Activated gamma-delta T cell (primary cell): ENCODE measurements at places on chromosomes 12 and 14.

- DNase-seq, result no peak
These were observed 29.6 kb downstream of the CFAP251 start for GRCh38 chr12:121947981-121948380.

DNA sequence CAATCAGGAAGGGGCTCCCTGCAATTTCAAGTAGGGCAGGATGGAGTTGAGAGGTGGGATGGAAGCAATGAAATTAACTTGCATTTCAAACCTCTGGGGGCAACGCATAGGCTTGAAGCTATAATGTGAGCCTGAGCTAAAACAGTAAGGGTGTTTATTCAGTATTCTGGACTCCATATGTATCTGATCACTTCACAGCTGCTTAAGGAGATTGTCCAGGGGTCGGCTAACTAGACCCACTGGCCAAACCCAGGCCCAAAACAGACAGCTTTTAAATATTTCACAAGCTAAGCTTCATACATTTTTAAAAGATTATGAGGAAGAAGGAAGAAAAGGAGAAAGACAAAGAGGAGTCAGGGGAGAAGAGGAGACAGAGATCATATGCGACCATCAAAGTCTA is 6.8 kb upstream of the SERPINA3 start:
- no peak for DNase-seq

- DNase-seq, result no peak
These were observed 20.9 kb downstream of the FRS2 start for GRCh38 chr12:69490920-69491643.

GRCh38 chr12:101743724-101744472 is 4.6 kb upstream of the SYCP3 start:
- no peak for DNase-seq

- DNase-seq, result no peak
These were observed 2.6 kb downstream of the ITPK1 start for GRCh38 chr14:93112891-93113677.

DNA sequence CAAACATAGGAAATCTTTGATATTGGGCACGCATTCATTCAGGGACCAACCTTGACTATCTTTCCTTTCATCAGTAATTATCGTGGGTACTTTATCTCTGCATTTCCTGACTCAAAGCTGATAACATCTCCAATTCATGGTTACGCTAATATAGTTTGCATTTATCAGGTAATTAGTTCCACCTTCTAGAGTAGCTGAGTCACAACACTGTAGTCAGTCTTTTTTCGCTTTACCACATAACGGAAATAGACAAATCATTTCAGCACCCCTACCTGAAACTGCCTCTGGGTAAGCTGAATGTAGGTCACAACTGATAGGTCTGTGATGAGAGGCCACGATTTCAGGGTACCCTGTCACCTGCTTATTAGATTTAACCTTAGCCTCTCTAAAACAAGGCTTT is 36.7 kb upstream of the IL22 start:
- DNase-seq, result no peak

DNA sequence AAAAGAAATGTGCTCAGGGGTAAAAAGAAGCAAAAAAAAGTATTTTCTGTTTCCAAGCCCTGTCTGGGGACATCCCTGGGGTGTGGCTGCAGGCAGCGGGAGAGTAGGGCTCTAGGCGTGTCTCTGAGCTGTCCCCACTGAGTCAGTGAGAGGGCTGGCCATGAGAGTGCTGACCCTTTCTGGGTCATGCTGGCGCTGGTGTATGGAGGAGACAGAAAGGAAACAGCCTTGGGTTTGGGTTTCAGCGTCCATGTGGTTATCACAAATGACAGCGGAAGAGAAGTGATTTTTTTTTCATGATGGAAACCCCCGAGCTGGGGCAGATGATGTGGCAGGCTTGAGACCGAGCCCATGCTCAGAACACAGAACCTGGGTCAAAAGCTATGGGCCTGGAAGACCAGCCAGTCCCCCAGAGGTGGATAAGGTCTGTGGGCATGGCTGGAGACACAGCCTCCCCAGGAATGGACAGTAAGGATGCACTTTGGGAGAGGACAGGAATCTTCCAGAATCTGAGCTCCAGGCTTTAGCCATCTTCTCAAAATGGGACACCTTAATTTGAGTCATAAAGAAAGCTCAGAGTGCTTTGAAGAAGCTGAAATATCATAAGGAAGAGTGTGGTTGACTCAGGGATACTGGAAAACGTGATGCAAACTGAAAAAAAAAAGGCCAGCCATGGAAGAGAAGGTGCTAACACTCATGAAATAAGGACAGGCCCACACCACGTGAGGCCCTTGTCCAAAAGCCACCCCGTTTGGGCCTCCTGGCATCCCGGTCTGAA is 36.2 kb downstream of the SYNE3 start:
- DNase-seq, result no peak

GRCh38 chr12:8891976-8892375 is 22.3 kb upstream of the PHC1 start:
- DNase-seq, result no peak

- no peak for DNase-seq
These were observed 309.0 kb upstream of the AMIGO2 start for GRCh38 chr12:47388712-47389111.

GRCh38 chr12:44574586-44574985 is 301.5 kb downstream of the NELL2 start:
- DNase-seq, result no peak

- no peak for DNase-seq
These were observed 18.6 kb upstream of the KRT7 start for GRCh38 chr12:52214421-52214802.

DNA sequence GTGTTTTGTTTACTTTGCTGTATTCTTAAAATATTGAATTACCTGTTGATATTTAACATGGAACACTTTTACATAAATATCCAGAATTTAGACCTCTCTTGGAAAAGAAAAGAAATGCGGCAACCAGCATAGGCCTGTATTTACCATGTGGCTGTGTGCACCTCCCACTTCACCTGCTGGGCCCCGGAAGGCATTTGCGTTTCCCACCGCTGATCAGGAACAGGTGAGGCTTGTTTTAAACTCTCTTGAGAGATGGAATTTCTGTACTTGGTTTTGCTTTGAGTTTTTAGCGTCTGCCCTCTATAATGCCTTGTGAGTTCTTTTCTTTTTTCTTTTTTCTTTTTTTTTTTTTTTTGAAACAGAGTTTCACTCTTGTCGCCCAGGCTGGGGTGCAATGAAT is 124.2 kb downstream of the GLT1D1 start:
- DNase-seq, result no peak

- no peak for DNase-seq
These were observed 321.8 kb upstream of the E2F7 start for GRCh38 chr12:77387214-77387613.

DNA sequence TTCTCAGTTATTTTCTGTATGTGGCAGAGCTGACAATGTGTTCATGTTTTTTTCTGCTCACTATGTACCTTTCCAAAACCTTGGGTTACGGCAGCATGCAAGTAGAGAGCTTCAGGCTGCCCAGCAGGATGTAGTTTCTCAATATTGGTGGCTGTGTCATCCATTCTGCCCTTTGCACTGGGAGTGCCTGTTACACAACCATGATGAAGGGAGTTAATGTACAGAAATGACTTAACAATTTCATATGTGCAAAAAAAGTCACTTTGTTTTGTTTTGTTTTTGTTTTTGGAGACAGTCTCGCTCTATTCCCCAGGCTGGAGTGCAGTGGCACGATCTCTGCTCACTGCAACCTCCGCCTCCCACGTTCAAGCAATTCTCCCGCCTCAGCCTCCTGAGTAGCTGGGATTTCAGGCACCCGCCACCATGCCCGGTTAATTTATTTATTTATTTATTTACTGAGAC is 6.1 kb upstream of the CNIH1 start:
- no peak for DNase-seq

- no peak for DNase-seq
These were observed 15.8 kb downstream of the FOXA1 start for GRCh38 chr14:37579274-37579673.

DNA sequence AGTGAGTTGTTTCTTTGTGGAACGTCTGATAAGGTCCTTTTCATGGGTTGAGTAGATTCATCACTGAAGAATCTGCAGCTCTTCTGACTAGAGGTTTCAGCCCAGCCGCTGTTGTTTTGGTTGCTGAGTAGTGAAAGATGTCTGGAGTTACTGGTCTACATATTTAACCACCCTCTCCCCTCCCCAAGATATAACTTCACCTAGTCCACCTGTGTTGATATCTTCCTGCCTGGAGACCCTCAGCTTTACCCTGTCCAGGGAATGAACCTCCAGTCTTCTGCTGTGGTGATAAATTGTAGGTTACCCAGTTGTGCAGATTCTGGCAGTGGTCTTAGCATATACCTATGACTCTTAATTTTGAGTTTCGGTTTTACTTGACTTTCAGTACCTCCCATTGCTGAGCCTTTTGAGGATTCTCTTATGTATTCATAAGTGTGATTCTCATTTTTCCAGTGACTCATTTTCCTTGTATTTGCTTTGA is 62.9 kb downstream of the CCDC91 start:
- DNase-seq, result no peak

DNA sequence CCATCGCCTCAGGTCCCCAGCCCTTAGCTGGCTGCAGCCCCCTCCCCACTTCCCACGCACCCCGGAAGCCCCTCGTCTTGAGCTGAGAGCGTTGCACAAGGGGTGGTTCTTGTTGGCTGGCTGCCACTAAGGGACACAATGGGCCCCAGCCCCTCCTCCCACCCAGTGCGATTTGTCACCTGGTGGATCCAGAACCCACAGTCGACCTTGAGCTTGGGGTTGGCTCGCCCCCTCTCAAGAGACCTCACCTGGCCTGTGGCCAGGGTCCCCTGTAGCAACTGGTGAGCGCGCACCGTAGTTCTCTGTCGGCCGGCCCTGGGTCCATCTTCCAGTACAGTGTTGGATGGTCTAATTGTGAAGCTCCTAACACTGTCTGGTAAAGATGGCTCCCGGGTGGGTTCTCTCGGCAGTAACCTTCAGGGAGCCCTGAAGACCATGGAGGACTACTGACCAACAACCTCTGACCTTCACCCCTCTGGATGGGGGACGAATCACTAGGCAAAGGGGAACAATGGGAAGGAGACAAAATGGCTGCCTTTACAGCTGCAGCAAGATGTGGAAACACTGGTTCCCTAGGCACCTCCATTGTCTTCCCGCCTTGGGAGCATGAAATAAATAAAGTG is 6.6 kb downstream of the PHB2 start:
- DNase-seq, result no peak

GRCh38 chr12:95755261-95755865 is 35.2 kb downstream of the NTN4 start:
- DNase-seq, result no peak

DNA sequence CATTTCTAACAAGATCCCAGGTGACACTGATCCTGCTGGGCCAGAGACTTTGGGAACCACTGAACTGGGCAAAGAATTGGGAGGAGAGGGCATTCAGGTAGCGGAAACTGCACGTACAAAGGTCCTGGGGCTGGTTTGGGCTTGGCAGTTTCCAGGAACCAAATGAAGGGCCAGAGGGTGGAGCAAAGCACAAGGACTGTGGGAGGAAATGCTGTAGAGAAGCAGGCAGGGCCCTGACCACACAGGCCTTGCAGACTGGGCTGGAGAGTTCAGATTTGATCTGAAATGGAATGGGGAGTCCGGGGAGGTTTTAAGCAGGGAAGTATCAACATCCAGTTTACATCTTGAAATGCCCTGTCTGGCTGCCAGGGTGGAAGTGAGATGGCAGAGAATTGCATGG is 195.1 kb downstream of the PHETA1 start:
- DNase-seq, result no peak

DNA sequence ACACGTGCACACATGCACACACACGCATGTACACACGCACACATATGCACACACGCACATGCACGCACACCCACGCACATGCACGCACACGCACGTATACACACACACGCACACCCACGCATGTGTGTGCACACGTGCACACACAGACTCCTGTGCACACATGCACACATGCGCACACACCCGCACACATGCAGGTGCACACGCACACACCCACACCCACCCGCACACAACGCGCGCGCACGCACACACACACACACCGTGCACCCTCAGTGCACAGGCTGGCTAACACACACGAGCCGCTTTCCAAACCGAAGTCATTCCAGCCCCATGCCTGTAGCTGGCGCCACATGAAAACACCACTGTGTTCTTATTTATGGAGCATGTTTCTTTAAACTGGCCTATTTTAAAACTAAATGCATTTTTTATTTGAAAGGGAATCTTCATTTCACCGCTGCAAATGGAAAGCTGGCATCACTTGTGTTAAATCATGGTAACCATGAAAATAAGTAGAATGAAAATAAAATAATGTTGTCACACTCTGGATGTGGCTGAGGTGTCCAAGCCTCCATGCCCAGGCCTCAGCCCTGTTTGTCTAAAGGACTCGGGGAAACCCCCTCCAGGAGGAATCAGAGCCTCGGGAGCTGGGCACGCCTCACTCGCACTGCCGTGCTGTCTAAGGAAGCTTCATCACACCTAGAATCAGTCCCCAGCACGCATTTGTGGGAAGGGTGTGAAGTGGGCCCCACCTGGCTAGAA is 45.1 kb downstream of the GALNT9 start:
- DNase-seq, result no peak

- DNase-seq, result no peak
These were observed 9.3 kb downstream of the PLEKHD1 start for GRCh38 chr14:69493791-69494190.

- no peak for DNase-seq
These were observed 47.1 kb downstream of the SENP1 start for GRCh38 chr12:48058771-48059170.

DNA sequence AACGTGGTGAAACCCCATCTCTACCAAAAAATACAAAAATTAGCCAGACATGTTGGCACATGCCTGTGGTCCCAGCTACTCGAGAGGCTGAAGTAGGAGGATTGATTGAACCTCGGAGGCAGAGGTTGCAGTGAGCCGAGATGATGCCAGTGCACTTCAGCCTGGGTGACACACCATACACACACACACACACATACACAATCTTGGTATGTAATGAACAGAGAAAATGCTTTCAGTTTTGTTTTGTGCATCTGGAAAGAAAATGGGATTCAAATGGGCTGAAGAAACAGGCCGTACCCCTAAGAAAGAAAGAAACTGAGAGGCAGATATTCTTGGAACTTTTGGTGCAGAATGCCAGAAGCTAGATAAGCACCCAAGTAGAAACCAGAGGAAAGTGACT is 107.2 kb downstream of the PDE3A start:
- no peak for DNase-seq

DNA sequence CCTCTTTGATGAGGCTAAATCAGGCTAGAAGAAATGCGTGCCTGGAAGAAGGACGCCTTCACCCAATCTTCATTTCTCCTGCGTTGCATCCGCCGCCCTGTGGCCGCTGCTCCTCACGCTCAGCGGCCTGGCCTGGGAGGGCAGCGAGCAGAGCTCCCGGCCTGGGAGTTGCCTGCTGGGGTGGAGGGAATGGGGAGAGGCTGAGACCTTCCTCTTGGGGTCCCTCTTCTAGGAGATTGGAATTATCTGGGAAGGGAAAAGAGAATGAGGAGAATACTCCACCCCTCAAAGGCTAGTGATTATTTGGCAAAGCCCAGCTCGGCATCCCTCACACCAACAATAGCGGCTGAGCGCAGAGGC is 2.4 kb upstream of the HOXC12 start:
- no peak for DNase-seq

DNA sequence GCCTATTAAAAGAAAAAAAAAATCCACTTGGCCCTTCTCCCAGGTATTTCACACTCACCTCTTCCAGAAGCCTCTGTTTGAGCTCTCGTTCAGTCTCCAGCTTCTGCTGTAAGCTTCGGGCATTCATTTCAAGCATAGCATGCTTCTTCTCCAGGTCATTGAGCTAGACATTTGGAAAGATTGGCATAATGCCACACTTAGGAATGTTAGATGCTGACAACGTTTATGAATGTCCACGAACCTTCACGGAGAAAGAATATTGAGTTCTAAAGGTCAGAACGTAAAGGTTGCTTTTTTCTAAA is 60.5 kb downstream of the PRKAB1 start:
- no peak for DNase-seq
